ENCODE measurements at places on chromosomes 16 and 17.

- no peak for DNase-seq
These were observed 36.6 kb downstream of the EPN2 start for GRCh38 chr17:19273731-19274130.

GRCh38 chr16:81123092-81123852, 27.1 kb upstream of the GCSH start:
- DNase-seq: no peak

DNA sequence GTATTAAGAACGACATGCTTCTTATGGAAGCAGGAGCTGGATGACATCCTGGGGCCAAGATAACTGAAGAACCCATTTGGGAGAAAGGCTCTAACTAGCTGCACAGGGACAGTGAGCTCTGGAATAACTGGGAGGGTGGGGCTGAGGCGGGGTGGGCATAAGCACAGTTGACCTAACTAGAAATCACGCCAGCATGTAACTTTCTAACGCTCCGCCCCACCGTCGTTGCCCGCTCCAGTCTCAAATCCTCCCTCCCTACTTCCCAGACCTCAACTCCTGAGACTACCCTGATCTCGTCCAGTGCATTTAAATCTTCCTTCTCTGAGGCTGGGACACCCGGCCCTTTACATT, 436 bp downstream of the PHB1 start:
- DNase-seq: no peak

- DNase-seq: no peak
These were observed 21.9 kb downstream of the DNAI2 start for GRCh38 chr17:74295625-74296547.

DNA sequence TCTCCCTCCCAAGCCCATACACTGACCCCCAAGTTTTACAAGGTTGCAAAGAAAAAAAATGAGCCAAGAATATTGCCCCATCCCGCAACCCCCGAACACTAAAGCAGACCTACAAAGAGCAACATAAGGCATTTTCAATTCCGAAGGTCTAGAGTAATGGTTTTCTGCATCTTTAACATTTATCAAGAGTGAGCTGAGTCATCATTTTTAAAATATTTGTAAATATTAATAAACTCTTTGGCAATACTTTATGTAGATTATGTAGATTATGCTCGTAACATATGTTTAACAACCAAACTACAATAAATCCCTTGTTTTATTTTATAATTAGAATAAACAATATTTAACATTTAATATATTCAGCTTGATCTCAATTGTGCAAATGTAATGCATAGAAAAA, 1.4 kb downstream of the ZNF624 start:
- DNase-seq: no peak

DNA sequence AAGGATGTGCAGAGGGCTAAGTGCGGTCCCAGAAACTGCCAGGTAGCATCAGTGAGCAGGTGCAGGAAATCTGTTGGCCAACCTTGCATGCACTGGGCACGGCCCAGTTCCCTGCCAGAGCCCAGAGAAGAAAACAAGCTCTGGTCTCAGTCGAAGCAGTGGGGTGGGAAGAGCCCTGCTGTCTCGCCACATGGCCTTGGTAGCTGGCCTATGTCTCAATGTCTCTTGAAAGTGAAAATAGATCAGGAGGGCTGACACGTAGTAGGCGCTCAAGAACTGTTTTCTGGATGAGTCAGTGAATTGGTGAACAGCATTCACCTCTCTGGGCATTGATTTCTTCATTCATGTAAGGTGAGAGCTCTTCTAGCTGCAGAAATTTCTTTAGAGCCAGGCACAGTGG, 90.4 kb downstream of the MARF1 start:
- no peak for DNase-seq

DNA sequence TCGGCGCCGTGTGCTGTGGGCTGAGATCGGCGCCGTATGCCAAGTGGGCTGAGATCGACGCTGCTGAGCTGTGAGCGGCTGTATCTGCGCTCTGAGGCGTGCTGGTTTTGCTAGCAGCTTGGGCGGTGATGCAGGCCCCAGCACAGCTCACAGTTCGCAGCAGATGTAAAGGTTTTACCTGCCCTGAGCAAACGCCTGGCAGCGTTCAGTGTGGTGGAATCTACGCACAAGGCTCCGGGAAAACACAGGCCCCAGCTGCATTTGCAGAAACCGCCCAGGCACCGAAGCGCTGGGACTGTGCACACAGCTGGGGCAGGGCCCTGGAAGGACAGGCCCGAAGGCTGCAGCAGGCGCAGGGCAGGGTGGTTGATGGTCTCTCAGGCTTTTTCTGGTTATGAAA, 8.0 kb upstream of the ZNF469 start:
- DNase-seq: no peak

DNA sequence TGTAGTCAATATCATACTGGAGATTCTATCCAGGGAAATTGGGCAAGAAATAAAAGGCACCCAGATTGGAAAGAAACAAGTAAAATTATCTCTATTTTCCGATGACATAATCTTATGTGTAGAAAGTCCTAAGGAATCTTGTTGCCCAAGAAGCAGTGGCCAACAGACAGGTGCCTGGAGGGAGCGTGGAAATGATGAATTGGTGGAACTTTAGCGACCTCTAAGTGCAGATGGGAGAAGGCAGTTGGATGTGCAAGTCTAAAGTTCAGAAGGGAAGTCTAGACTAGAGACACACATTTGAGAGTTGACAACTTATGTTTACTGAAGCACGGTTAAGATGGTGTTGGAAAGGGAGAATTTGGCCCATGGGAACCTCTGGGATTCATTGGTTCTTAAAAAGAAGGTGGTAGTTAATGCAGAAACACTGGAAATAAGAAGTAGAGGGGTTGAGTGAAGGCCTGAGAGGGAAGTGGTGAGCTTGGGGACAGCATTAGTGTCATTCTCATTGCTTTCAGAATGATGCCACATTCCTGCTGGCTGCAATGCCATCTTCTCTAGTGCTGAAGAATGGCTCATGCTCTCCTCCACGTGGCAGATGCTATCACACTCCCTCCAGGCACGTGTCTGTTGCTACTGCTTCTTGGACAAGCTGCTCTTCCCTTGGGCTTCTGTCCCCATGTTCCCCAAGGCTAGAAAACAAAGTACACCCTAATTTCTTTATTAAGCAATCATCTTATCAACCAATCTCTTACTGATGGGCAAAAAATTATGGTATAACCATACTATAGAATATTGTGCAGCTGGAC, 24.0 kb downstream of the TAT start:
- no peak for DNase-seq

- no peak for DNase-seq
These were observed 112.5 kb downstream of the MSI2 start for GRCh38 chr17:57368637-57369336.

GRCh38 chr17:2921443-2921842, 125.2 kb downstream of the RAP1GAP2 start:
- DNase-seq: no peak

GRCh38 chr17:40168262-40168832, 8.9 kb upstream of the RAPGEFL1 start:
- DNase-seq: peak; percentile 24

GRCh38 chr17:32256012-32256700, 9.5 kb upstream of the RHBDL3 start:
- DNase-seq: no peak

GRCh38 chr16:7452090-7452489, 119.4 kb downstream of the RBFOX1 start:
- DNase-seq: no peak

DNA sequence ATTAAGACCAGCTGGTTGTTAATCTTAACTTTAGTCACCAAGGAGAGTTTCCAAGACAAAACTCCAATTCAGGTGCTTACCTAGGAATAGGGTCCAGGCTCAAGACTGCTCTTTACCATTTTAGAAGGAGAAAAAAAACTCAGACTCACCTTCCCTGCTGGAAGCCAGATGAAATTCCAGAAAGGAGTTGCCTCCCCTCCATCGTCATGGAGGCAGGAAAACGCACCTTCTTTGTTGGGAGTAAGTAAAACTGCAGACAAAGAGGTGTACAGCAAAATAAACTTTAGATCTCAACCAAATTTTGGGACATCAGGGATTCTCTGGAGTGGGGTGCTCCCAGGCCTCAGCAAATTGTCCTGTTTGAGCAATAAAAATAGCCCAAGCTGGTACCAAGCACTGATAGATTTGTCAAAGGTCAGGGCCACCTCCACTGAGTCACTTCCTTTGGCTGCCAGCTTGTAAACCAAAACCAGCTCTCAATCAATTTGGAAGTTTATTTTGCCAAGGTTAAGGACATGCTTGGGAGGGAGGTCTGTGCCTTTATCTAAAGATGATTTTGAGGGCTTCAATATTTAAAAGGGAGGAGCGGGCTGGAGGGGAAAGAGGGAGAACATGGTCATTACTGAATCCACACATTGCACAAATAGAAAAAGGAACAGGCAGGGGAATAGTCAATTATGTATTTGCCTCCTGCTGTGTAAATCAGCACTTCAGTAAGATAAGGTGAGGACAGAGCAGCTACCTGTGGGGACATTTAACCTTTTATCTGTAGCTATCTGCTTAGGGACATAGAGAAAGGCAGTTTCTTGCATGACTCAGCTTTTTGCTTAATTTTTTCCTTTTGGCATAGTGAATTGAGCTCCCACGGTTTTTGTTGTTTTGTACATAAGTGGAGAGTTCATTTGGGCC, 1.5 kb upstream of the ALDH3A2 start:
- peak; percentile 34 for DNase-seq

- DNase-seq: no peak
These were observed 193.6 kb downstream of the RPTOR start for GRCh38 chr17:80738020-80738808.

- DNase-seq: no peak
These were observed 168.4 kb upstream of the TBX2 start for GRCh38 chr17:61230972-61231820.

- no peak for DNase-seq
These were observed 15.3 kb downstream of the CMTM3 start for GRCh38 chr16:66619534-66620428.

All from NCI-H345 (cell line).